ENCODE measurements at places on chromosomes 11 and 22.

- no peak for DNase-seq
Observed at GRCh38 chr11:78363024-78363619, 54.5 kb downstream of the GAB2 start.

DNA sequence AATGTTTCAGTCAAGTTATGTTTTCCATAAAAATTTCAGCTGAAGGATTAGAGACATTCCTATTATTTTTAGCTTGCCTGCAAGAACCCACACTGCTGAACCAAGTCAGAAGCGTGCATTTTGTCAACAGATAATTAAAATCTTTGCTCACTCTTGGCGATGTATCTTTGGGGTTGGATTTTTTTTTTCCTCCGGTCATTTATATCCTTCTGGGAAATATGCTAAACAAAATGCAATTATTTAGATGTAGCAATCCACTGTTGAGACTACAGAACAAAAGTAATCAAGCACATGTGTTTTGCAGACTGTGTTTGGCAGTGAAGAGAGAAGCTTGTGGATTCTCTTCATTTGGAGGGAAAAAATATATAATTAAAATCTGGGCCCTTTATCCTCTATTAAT is 15.3 kb upstream of the NELL1 start:
- no peak for DNase-seq

DNA sequence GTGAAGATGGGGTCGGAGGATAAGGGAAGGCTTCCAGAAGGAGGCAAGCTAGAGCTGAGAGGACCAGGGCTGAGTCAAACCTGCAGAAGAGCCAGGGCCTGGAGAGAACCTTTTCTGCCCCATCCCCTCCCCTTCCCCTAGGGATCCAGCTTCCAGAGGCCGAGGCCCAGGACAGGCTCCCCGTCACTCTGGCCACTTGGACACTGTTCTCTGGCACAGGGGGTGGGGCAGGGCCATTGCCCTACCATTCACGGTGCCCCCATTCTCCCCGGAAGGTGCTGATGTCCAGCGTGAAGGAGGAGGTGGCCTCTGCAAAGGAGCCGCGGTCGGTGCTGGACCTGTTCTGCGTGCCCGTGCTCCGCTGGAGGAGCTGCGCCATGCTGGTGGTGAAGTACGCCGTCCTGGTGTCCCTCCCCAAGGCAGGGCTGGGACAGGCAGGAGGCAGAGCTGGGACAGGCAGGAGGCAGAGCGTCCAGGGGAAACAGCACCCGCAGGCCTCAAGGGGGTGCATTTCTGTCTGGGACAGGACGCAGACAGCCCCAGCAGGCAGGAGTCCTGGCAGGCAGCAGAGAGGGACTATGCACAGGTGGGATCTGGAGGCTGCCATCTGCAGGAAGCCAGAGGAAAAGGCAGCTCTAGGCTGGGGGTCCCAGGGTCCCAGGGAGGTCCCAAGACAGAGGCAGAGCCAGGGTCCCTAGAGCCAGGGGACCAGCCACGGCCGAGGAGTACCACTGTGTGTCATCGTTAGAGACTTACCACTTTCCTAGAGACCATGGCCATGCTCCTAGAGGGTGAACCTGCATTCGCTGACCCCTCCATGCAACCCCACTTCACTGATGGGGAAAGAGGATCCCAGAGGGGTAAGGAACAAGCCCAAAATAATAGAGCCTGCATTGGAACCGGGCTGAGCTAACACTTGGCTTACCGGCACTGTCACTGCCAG is 25.8 kb upstream of the SLC22A12 start:
- DNase-seq: no peak

GRCh38 chr22:19383292-19383691 is 48.2 kb downstream of the HIRA start:
- no peak for DNase-seq

DNA sequence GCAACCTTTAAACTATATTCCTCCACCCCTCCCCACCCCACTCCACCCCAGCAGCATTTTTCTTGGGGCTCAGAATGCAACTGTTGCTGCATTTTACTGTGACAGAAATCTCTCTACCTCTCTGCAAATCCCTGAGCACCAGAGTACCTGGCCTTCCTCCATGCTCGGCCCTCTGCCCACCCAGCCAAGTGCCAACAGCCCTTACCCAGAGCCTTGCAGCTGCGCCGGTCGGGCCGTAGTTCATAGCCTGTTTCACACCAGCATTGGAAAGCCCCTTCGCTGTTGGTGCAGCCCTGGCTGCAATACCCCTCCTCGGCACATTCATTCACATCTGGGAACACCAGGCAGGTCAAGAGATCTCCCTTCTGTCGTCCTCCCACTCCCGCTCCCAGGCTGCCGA is 23.4 kb downstream of the LRP4 start:
- DNase-seq: no peak

DNA sequence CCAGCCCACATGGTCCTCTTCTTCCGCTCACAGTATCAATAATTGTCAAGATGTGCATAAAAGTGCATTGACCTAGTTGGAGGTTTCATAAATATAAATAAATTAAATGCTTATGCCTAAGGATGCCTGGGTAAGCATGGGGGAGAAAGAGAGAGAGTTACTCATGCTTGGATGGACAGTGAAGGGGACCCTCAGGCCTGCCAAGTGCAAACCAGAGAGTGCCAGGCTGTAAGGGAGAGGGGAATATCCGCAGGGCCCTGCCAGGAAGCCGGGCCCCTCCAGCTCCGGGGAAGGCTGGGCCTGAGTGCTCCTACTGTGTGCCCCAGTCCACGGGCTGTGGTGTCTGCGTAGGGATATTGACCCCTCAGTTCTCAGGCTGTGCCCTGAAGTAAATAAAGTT is 214.6 kb downstream of the DSCAML1 start:
- no peak for DNase-seq
